Liver (tissue), 10 donors: ENCODE measurements at places on chromosomes 5 and 9.

GRCh38 chr5:181187500-181188213, 17.3 kb downstream of the TRIM7 start:
- H3K4me1 ChIP-seq: peaks cover 46% of the 10 kb centered on the region
- H3K4me3 ChIP-seq: no peak overlapping the region
- peak; percentile 84 for DNase-seq
- no peak overlapping the region for H3K27ac ChIP-seq
- H3K36me3 ChIP-seq: no peaks in the 10 kb centered on the region

- H3K4me3 ChIP-seq: no peak overlapping the region
- H3K27me3 ChIP-seq: no peaks in the 10 kb centered on the region
- H3K36me3 ChIP-seq: no peaks in the 10 kb centered on the region
- DNase-seq: peak; percentile 65
These were observed 27.9 kb upstream of the GOLM1 start for GRCh38 chr9:86126998-86127972.

- H3K4me1 ChIP-seq: no peaks in the 10 kb centered on the region
- no peak overlapping the region for H3K4me3 ChIP-seq
- no peaks in the 10 kb centered on the region for H3K36me3 ChIP-seq
- no peak overlapping the region for H3K27ac ChIP-seq
- no peak for DNase-seq
These were observed 4.3 kb upstream of the SLC36A2 start for GRCh38 chr5:151351671-151352070.

DNA sequence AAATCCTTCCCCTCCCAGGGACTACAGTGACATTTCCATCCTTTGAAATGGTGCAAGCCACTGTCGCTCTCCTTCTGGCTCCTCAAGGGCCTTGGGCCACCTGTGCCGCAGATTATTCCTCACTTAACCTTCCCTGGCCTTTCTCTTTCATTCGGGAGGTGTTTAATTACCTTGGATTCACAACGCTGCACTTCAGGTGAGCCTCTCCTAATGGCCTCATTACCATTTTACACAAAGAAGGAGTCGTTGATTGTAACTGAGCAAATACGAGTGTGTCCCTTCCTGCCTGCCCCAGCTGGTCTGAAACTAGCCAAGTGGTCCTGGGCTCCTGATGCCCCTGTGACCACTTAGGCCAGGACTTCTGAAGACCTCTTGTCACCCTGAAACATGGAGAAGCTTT, 205.0 kb downstream of the CRB2 start:
- no peak overlapping the region for H3K27ac ChIP-seq
- DNase-seq: no peak
- no peaks in the 10 kb centered on the region for H3K27me3 ChIP-seq
- peaks cover 10% of the 10 kb centered on the region for H3K36me3 ChIP-seq
- no peaks in the 10 kb centered on the region for H3K4me1 ChIP-seq

DNA sequence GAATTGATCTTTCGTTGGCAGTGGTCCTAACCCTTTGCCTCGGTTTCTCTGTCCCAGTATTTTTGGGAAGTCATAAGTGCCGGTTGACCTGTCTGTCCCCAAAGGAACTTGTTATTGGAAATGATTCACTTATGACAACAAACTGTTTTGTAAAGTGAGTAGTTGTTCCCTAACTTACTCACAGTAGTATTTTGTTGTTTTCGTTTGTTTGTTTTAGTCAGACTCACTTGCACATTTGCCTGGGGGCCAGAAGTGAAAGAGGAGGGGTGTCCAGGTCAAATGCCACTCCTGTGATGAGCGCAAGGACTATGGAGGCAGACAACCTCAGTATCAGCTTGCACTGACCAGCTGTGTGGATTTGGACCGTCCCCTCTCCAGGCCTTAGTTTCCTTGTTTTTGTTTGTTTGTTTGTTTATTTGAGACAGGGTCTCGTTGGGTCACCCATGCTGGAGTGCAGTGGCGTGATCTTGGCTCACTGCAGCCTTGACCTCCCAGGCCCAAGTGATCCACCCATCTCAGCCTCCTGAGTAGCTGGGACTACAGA, 47.3 kb downstream of the ANKRD55 start:
- no peak for DNase-seq
- no peak overlapping the region for H3K27ac ChIP-seq
- H3K4me1 ChIP-seq: no peaks in the 10 kb centered on the region
- no peaks in the 10 kb centered on the region for H3K36me3 ChIP-seq

- H3K4me3 ChIP-seq: no peak overlapping the region
- DNase-seq: no peak
- no peaks in the 10 kb centered on the region for H3K4me1 ChIP-seq
- H3K27me3 ChIP-seq: no peaks in the 10 kb centered on the region
These were observed 269.5 kb downstream of the ARHGEF28 start for GRCh38 chr5:73895471-73895870.

DNA sequence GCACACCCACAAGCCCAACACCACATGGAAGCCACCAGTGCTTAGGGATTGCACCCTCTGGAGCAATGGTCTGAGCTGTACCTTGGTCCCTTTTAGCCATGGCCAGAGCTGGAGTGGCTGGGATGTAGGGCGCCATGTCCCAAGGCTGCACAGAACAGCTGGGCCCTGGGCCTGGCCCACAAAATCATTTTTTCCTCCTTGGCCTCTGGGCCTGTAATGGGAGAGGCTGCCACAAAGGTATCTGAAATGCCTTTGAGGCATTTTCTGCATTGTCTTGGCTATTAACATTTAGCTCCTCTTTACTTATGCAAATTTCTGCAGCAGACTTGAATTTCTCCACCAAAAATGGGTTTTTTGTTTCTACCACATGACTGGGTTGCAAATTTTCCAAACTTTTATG, 117.6 kb downstream of the SPOCK1 start:
- no peaks in the 10 kb centered on the region for H3K4me1 ChIP-seq
- H3K36me3 ChIP-seq: no peaks in the 10 kb centered on the region
- no peak overlapping the region for H3K4me3 ChIP-seq
- no peak overlapping the region for H3K27ac ChIP-seq

GRCh38 chr9:130530938-130531337, 48.4 kb upstream of the FUBP3 start:
- no peak for DNase-seq
- no peaks in the 10 kb centered on the region for H3K27me3 ChIP-seq
- H3K4me1 ChIP-seq: peaks cover 29% of the 10 kb centered on the region
- H3K36me3 ChIP-seq: no peaks in the 10 kb centered on the region
- no peak overlapping the region for H3K4me3 ChIP-seq

GRCh38 chr9:93682155-93682968, 106.0 kb downstream of the PHF2 start:
- no peaks in the 10 kb centered on the region for H3K27me3 ChIP-seq
- peaks cover 5% of the 10 kb centered on the region for H3K36me3 ChIP-seq
- peak; percentile 74 for DNase-seq
- H3K4me1 ChIP-seq: no peaks in the 10 kb centered on the region
- H3K4me3 ChIP-seq: no peak overlapping the region

DNA sequence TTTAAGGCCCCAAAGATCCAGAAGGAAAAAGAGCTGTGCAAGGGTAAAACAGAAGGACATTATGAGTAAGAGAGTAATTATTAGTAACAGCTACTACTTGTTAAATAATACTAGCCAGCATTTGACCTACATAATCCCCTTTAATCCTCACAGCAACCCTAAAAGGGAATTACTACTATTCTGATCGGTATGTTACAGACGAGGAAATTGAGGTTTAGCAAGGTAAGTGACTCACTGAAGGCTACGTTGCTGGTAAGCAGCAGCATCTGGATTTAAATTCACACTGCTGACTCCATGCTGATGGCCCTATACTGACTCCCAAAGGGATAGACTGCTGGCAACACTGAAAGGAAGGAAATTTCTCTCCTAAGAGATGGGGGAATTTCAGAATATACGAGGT, 3.7 kb upstream of the FSD1L start:
- H3K27me3 ChIP-seq: no peaks in the 10 kb centered on the region
- DNase-seq: no peak
- H3K36me3 ChIP-seq: no peaks in the 10 kb centered on the region
- peaks cover 16% of the 10 kb centered on the region for H3K4me1 ChIP-seq

GRCh38 chr5:40395251-40395650, 284.5 kb upstream of the PTGER4 start:
- H3K4me1 ChIP-seq: no peaks in the 10 kb centered on the region
- DNase-seq: no peak
- H3K4me3 ChIP-seq: no peak overlapping the region
- no peaks in the 10 kb centered on the region for H3K27me3 ChIP-seq

DNA sequence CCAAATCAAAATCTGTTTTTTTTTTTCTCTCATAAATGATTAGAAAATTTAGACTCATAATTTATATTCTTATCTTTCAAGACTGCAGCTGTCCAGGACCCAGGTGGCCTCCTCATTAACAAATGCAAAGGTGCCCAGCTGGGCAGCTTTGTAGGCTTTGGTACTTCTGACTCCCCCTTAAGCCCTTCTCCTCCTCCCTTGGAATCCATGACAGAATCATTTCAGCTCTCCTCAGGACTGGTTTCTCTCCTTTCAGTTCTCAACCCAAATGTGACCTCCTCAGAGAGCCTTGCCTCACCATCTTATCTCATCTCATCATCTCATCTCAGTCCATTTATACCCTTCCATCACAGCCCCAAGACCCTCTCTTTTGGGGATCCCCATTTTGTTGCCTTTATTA, 221.7 kb downstream of the KIAA0825 start:
- DNase-seq: no peak
- H3K36me3 ChIP-seq: no peaks in the 10 kb centered on the region
- no peak overlapping the region for H3K27ac ChIP-seq
- H3K4me1 ChIP-seq: no peaks in the 10 kb centered on the region
- no peaks in the 10 kb centered on the region for H3K27me3 ChIP-seq
- H3K4me3 ChIP-seq: no peak overlapping the region

DNA sequence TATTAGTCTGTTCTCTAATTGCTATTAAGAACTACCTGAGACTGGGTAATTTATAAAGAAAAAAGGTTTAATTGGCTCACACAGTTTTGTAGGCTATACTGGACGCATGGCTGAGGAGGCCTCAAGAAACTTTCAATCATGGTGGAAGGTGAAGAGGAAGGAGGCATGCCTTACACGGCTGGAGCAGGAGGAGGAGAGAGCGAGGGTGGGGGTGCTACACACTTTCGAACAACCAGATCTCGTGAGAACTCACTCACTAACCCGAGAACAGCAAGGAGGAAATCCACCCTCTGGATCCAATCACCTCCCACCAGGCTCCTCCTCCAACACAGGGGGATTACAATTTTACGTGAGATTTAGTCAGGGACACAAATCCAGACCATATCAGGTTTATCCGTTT, 90.0 kb downstream of the RMI1 start:
- H3K36me3 ChIP-seq: no peaks in the 10 kb centered on the region
- no peak overlapping the region for H3K27ac ChIP-seq
- DNase-seq: no peak

DNA sequence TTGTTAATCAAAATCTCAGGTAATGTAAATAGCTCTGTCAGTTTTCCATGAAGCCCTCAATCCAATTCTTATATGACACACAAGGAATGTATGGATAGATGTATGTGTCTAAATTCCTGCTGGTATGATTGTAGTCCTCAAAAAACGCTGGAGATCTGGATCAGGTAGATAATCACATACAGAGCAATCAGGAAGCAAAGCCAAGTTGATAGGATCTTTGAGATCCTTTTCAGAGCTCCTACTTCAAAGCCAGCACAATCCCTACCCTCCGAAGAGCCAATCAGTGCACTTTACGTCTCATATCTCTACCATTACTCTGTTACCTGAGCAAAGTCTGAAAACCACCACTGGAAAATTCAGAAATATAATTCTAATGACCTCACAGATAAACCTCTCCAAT, 27.4 kb downstream of the TYRP1 start:
- no peak for DNase-seq
- H3K4me1 ChIP-seq: no peaks in the 10 kb centered on the region
- no peaks in the 10 kb centered on the region for H3K36me3 ChIP-seq
- no peak overlapping the region for H3K27ac ChIP-seq

DNA sequence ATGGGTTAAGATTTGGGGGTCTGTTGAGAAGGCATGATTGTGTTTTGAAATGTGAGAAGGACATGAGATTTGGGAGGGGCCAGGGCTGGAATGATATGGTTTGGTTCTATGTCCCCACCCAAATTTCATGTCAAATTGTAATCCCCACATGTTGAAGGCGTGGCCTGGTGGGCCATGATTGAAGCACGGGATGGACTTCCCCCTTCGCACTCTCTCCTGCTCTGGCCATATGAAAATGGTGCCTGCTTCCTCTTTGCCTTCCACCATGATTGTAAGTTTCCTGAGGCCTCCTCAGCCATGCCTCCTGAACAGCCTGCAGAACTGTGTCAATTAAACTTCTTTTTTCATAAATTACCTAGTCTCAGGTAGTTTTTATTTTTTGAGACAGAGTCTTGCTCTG, 14.7 kb upstream of the NOTCH1 start:
- no peak overlapping the region for H3K27ac ChIP-seq
- no peak for DNase-seq
- H3K27me3 ChIP-seq: no peaks in the 10 kb centered on the region
- H3K36me3 ChIP-seq: no peaks in the 10 kb centered on the region
- H3K4me1 ChIP-seq: peaks cover 25% of the 10 kb centered on the region

DNA sequence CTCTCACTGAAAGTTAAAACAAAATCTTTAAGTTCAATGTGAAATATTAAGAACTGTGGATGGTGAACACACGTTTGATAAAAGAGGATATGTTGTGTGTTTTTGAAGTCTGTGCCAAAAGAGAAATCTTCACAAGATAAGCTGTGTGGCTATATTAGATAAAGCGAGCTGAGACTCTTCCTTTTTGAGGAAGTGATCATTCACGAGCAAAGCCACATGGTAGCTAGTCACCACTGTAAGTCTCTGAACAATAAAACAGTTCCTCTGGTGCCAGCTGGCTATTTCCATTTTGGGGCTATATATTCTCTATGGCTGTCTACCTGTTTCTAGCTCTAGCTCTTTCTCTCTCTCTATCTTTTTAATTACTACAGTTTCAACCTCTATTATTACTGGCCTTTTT, 1849.2 kb upstream of the C9orf72 start:
- no peak for DNase-seq
- no peaks in the 10 kb centered on the region for H3K27me3 ChIP-seq
- no peaks in the 10 kb centered on the region for H3K4me1 ChIP-seq
- no peak overlapping the region for H3K4me3 ChIP-seq

DNA sequence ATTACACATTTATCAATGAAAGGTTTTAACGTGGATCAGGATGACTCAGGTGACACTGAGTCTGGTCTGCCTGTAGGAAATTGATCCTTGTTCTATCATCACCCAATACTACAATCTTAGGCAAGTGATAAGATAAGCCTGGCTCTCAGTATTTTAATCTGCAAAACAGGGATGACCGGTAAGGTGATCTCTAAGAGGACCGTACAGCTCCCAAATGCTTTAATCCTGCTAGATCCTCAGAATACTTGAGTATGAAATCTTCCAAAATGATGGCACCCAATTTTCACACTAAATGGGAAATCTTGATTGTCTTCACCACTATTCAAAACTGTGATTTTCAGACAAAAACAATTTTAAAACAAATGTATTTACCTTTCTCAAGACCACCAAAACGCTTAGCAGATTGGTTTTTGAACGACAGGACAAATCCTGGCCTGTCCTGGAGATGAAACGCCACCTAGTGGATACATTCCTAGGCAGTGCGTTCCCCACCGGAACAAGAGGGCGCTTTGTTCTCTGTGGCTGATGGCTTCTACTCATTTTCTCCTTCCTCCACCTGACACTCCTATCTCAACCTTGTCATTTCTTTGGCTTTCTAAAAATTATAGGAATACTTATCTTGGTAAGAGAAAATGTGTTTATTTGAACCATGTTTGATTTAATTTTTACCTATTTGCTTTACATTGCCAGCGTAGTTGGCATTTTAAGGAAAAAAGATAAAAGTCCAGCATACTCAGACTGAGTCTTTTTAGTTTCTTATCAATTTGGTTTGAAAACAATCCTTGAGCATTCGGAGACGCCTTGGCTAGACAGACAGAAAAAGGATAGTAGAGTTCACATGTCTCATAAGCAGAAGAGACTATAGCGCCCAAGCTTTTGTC, 41.2 kb upstream of the VCAN start:
- H3K36me3 ChIP-seq: no peaks in the 10 kb centered on the region
- H3K4me1 ChIP-seq: no peaks in the 10 kb centered on the region
- H3K4me3 ChIP-seq: no peak overlapping the region
- DNase-seq: no peak
